ENCODE measurements at places on chromosomes 7 and 10. TPM values are rescaled to one million over a fixed set of nuclear protein-coding genes. Genes with fewer than 3 reads are reported as not detected.

Gene CFTR
- 0.29 TPM for total RNA-seq

DNA sequence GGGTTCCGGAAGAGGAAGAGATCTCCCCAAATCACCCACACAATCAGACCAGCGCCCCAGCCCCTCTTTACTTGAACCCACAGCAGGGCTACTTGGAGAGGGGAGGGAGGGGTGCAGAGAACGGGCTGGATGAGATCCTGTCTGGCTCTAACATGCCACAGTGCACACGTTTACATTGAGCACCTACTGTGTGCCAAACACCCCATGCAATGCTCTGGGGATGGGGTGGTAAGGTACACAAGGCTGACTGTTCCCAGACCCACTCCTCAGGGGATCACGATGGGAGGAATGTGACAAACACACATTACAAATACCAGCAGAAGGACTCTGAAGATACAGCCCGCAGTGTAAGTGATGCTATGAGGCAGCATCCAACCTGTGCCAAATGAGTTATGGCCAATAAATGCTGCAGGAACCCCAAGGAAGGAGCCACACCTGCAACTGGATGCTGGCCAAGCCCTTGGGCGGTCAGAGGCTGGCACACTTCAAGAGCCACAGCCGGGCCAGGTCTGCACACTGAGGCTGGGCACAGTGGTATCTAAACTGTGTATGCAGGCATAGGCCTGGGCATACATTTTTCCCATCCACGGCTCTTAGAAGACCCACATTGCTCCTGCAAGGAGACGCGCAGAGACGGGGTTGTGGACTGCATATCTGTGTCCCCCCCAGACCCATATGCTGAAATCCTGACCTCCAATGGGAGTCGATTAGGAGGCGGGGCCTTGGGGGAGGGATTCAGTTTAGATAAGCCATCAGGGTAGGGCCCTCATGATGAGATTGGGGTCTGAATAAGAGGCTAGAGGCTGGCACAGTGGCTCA is 6.4 kb downstream of the SPOCK2 start:
- DNase-seq: no peak

Gene IGF2BP3
- total RNA-seq: 49.3 TPM

- no peak for DNase-seq
Measured at GRCh38 chr7:96408881-96409280, 87.0 kb upstream of the SLC25A13 start.

- peak; percentile 53 for DNase-seq
Measured at GRCh38 chr7:82405301-82405700, 38.3 kb downstream of the CACNA2D1 start.

DNA sequence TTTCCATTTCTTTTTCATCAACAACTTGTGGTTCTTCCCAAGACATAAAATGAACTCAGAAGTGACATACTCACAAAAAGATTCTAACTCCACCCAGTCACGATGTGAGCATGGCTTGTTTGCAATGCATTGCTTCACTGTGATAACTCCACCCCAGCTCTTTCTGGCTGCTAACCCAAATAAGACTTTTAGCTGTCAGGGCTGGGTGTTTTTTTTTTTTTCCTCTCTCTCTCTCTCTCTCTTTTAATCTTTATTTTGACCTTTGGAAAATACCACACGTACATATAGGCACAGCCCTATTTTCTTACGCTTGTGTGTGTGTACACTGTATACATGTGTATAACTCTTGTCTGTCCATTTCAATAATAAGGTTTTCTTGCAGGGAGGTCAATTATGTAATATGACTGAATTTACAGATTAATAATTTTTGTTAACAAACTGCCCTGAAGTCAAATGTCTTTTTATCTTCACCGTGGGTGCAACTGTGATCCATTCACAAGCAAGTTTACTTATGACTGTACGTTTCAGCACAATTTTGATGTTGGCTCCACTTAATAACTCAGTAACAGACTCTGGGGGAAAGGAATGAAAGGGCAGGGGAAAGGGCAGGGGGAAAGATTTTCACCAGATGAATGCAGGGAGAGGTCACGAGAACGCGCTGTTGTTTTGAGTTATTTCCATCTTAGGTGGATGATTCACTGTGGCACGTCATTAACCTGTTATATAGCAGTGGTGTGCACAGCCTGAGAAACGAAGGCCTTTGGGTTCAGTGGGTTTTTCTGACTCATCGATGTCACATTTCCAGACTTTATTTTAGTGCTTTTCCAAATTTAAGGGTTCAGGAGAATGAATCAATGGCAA is 49.1 kb downstream of the APBB1IP start:
- DNase-seq: peak; percentile 100

GRCh38 chr7:157009170-157009777 is 1.2 kb downstream of the MNX1 start:
- DNase-seq: no peak

Gene ZNF503
- 9.6 TPM for total RNA-seq

Gene PDK4
- 0.29 TPM for total RNA-seq

DNA sequence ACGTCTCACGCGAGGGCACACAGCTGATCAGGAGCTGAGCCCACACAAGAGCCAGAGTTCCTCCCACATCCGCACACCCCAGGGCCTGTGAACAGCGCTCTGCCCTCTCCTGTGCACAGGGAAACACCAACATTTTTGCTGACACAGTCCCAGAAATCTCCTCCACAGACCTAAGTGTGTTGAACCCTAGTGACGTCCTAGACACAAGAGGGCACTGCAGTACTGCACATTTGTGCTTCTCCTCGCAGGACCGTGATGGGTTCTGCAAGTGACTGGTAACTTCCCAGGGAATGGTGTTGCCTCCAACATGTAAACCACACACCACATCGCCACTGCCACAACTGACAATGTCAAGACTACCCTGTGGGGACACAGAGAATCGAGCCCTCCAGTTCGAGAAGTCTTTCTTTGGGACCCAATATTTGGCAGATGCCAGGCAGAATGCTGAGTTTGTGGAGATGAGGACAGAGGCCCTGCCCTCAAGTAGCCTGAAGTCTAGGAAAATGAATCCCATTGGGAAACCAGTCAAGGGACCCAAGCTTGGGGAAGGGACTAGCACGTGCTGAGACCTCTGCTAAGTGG is 170.3 kb downstream of the PAXIP1 start:
- DNase-seq: no peak

DNA sequence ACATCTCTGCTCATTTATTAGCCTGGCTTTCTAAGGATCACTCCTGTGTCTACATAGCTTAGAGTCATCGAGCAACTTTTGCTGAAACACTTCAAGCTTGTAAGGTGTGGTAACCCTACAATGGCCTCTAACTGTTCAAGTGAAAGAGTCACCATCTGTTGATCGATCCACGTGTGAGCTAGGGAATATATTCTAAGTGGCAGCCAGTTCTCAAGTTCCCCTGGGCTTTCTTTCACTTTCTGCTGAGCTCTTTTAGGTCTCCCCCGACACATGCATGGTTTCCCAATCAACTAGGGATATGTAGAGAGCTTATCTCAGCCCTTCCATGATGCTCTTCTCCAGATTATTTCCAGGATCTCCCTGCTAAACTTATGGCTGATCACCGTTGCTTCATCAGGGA is 15.5 kb downstream of the AOAH start:
- DNase-seq: no peak

DNA sequence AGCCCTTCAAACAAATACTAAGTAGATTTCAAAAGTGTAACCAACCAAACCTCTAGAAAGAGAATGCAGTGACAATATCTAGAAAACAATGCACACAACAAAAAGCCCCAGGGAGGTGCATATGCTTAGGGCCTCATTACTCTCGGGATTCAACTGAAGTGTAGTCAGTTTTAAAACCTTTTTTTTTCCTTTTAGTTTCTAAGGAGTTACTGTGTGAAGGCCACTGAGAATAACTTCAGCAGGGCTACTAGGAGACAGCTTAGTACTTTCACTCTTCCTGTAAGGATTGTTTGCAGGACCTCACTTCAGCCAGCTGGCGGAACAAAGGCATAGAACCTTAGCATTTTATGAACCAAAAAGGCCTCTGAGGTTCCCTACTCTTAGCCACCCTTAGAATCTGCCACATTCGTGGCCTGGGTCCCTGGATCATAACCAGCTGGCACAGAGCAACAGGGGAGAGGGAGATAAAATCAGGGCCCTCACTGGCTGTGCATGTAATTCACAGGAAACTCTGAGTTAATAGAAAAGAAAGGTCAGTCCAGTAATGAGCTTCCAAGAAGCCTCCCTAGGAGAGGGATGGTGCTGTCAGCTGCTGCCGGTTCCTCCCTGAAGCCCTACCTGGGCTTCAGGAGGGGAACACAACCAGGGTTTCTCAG is 3.6 kb downstream of the VOPP1 start:
- DNase-seq: no peak

Gene MLXIPL
- not detected for total RNA-seq

Gene PRSS37
- total RNA-seq: not detected

Measured in epithelial cell of proximal tubule (primary cell).